ENCODE measurements at places on chromosomes 1 and 21. TPM values are rescaled to one million over a fixed set of nuclear protein-coding genes. Genes with fewer than 3 reads are reported as not detected.

Gene SPRR2A
- not detected for total RNA-seq

Gene LCE3E
- not detected for total RNA-seq

Gene PTPN7
- total RNA-seq = 0.12 TPM

Gene DSCAM
- 0.02 TPM for total RNA-seq

Gene TCHHL1
- total RNA-seq = not detected

Gene LAD1
- total RNA-seq = not detected

Gene ATP1A2
- total RNA-seq = not detected

Gene HAO2
- total RNA-seq = not detected

DNA sequence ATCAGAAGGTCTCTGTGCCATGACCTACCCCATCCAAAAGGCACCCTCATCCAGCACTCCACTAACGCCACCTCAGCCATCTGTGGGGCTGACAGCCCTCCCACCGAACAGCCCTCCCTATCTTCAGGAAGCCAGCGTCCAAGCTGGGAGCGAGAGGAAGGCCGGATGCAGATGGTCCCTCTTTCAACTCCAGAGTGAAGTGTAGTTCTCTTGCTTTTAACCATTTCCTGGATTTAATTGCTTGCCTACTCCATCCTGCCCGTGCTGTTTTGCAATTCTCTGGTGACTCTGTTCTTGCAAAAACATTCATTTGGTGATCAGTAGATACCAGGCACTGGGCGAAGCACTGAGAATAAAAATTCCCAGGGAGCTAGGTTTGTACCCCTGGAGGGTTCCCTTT lies 8.2 kb upstream of the DYRK1A start:
- no peak for DNase-seq

GRCh38 chr1:38779491-38779890 lies 80.1 kb downstream of the RRAGC start:
- no peak for DNase-seq

- DNase-seq = no peak
These were observed 22.5 kb upstream of the PKP1 start for GRCh38 chr1:201260648-201261311.

- DNase-seq = no peak
These were observed 82.1 kb upstream of the F3 start for GRCh38 chr1:94623560-94624148.

GRCh38 chr1:35364741-35365140 lies 96.2 kb downstream of the ZMYM4 start:
- no peak for DNase-seq

DNA sequence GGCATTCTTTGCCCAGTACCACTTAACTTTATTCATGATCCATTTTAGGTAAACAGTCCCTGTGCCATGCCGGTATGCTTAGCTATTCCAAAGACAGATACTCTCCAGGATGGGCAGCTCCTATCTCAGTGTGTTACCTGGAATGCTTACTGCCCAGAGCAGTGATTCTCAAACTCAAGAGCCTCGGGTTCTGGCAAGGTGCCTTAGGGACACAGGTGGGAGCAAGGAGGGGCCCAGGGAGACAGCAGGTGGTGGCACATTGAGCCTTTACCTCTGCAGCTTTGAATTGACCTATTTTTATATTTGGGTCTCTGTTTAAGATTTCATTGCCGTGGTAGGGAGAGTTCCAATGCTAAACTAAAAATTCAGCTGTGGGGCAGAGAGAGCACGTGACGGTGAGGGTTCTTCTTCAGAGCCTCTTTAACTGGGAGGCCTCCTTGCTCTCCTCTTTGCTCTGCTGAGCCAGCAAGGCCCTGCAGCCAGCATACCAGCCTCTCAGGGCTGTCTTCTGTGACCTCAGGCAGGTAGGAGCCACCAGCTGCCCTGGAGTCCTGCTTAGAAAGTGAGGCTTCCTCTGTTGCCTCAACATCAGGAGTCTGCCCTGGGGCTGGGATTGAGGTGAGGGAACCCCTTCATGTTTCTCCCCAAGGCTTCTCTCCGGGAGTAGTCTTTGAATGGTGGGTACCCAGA lies 20.2 kb downstream of the PHGDH start:
- DNase-seq = no peak

DNA sequence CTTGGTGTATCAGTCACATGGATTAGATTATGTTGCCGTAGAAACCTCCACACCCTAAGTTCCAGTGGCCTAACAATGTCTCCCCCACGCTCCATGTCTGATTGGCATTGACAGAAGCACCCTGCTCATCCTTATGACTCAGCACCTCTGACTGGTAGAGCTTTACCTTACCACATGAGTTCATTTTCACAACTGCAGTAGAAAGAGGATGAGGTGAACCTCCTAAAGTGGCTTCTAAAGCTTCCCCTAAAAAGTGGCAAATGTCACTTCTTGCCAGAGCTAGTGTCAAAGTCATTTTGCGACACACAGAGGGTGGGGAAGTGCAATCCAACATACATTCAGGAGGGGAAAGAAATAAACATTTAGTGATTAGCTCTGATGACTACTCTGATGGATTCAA lies 30.6 kb upstream of the LYPD8 start:
- DNase-seq = no peak

DNA sequence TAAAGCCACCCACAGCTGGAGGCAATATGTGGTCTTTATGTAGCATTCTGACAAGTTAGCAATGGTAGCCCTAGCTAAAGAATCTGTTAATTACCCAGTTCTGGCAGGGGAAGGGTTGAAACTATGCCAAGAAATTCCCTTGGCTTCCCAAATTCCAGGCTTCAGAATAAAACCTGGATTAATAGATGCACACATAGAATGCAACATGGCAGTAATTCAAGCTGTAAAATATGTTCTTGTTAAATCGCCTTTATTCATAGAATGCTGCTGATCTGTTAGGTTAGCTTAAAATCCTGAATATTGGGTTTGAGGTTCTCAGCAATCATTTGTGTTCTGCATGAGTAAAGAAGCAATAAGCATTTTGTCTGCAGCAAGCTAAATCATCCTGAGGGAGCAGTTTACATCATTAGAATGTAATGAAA lies 80.1 kb downstream of the ZNF326 start:
- no peak for DNase-seq

DNA sequence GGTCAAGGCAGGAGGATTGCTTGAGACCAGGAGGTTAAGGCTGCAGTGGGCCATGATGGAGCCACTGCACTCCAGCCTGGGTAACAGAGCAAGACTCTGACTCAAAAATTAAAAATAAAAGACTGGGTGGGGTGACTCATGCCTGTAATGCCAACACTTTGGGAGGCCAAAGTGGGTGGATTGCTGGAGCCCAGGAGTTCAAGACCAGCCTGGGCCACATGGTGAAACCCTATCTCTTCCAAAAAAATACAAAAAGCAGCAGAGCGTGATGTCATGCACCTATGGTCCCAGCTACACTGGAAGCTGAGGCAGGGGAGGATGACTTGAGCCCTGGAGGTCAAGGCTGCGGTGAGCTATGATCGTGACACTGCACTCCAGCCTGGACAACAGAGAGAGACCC lies 44.4 kb upstream of the COX20 start:
- DNase-seq = no peak

DNA sequence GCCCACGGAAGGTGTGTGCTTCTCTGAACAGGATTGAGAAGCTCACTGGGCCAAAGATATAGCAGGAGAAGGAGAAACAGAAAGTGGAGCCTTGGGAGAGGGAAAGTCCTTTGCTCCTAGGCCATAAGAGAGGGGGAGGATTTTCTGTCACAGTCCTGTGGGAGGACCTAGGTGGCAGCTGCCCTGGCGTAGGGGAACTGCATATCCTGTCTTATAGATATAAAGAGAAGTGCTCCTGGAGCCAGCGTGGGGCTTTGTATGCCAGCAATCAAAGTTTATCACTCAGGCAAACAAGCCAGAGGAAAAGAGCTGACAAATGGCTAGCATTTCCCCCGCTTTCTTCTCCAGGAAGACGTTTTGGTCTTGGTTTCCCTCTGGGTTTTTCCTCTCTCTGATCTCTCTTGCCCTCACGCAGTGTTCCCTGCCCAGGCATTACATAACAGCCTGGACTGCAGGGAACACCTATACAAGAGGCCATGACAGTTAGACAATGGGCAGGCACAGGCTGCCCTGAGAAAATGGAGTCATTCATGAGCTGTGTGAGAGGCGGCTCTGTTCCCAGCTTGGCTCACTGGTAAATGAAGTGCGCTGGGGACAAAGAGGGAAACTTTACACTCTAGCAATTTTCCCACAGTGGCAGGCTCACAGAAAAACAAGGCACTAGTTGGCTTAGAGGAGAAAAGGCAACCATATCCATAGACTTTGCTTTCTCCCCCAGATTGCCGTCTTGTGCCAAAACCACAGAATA lies 52.5 kb upstream of the ZNF648 start:
- DNase-seq = no peak

GRCh38 chr1:110120960-110121561 lies 8.8 kb downstream of the UBL4B start:
- DNase-seq = no peak

- no peak for DNase-seq
These were observed 1.6 kb downstream of the HPCAL4 start for GRCh38 chr1:39689635-39690034.

DNA sequence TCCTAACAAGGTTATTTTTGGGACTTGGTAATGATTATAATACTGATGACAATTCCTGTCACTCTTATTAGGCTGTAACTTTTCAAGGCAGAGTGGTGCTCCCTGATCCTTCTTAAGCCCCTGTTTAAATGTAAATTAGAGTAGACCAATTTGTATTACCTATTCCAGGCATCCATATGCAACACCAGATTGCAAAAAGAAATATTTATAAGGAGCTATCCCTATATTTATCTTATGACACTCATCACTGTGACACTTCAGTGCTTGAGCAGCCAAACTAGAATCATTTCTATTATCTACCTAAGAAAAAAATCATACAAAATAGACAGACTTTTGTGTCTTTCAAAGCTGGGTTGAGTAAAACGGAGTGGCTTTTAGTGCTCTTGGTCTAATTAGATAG lies 462.7 kb downstream of the ADGRL2 start:
- no peak for DNase-seq

DNA sequence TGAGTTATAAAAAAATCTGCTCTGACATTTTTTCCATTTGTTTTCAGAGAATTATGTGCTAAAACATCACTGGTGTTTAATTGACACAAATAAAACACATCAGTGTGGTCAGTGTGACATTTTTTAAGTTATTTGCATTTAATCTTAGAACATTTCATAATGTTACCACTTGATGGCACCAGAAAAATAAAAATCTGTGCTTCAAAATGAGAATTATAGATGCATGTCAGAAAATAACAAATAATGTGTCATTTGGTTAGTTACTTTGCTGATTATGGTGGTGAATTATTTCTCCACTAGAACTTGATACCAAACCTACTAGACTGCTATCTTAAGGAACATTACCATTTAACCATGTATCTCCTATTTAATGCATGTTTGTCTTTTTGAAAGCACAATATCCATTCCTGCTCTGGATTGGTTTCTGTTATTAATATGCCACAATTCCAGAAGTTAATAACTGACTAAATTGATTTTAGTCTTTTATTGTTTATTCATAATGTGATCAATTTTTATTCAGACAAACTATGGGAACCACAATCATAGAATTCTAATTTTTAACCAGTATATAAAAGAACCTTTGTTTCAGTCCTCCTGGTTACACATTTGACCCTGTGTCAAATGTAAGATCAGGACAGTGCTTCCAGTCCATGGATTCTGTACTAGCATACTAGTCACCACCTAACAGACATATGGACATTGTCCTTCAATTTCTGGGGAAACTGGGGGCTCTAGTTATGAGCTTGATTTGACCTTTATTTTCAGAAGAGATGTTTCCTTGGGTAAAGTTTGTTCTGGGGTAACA lies 81.0 kb downstream of the RPS6KC1 start:
- DNase-seq = no peak

- DNase-seq = no peak
These were observed 8.9 kb downstream of the KCNAB2 start for GRCh38 chr1:6054596-6054995.

DNA sequence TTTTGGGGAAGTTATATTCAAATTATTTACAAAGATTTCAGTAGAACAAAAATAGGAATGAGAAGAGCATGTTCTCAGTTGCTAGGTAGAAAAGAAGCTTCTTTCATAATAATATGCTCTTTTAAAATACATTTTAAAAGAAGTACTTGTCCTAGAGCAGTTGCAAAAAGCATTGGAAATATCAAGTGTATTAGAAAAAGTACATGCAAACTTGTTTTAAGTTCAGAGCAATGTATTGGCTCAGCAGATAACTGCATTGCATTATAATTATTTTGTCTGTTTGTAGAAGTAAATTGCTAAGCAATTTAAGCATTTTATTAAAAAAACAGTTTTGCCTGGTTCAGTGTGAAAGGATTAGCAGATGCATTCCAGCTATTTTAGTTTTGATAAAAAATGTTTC lies 806.4 kb downstream of the USP25 start:
- no peak for DNase-seq

- no peak for DNase-seq
These were observed 34.5 kb upstream of the CD58 start for GRCh38 chr1:116605315-116605714.

GRCh38 chr1:165424454-165425216 lies 20.3 kb downstream of the RXRG start:
- no peak for DNase-seq

DNA sequence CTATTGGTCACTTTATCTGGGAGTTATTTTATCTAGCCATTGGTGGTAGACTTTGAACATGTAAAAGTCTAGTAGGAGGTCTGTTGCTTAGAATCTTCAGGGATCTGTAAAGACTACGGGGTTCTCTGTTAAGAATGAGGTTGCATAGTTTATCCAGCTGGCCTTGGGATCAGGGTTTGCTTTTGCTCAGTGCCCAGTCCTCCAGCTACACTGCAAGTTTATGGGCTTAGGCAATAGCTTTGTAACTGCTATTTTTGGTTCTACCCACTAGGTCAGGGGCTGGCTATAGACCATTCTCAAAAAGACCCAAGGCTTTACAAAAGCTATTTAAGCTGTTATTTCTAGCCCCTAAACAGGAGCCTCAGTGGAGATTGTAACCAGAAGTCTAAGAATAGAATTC lies 9.8 kb downstream of the SH3GLB1 start:
- no peak for DNase-seq

- no peak for DNase-seq
These were observed 16.1 kb upstream of the ETV3 start for GRCh38 chr1:157154291-157154690.

DNA sequence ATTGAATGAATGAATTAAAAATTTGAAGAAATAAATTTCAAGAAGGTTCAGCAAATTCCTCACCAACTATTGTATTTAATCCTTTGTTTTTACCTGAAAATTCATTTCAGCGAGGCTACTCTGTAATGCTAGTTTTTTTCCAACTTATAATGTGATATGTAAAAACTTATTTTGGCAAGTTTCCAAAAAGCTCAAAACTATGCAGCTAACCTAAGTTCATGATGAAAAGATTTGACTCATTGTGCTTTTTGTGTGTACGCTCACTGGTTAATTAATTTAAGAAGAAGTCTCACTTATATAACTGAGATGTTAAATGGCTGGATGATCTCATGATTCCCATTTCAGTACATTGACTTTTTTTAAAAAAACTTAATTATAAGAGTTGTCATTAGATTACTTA lies 196.0 kb upstream of the SAMSN1 start:
- DNase-seq = no peak

All from H4 (cell line).